ENCODE measurements at places on chromosomes 6 and 20.

- DNase-seq: no peak
Observed at GRCh38 chr6:47009583-47009982, 32.5 kb downstream of the ADGRF1 start.

DNA sequence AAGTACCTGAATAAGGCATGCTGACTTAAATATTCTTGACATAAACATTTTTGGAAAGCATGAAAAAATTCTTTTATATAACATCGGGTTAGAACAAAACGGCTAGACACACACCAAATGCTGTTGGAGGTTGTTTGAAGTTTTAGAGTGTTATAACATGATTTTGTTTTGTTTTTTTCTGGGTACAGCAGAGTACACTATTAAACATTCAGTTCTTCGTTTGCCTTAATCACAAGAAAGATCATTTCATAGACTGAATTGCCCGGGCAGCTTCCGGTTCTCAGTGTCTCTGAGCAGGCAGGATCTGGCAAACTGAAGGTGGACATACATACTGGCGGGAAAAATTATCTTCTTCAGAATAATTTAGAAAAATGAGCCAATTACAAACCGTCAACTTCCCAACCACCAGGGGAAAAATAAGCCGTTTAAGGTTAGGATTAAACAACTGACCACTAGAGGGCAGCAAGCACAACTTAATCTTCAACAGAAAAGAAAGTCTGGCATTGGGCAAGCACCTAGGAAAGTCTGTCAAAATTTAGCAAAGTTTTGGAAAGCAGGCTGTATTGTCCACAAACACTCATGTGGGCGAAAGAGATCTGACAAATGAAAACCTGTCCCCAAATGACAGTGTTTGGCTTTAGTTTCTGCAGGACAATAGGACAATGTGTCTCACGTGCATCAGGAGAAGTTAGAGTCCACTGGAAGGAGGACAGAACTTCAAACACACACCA is 15.0 kb downstream of the ZNF217 start:
- no peak for DNase-seq

- DNase-seq: no peak
Observed at GRCh38 chr6:22709803-22710202, 140.4 kb downstream of the HDGFL1 start.

DNA sequence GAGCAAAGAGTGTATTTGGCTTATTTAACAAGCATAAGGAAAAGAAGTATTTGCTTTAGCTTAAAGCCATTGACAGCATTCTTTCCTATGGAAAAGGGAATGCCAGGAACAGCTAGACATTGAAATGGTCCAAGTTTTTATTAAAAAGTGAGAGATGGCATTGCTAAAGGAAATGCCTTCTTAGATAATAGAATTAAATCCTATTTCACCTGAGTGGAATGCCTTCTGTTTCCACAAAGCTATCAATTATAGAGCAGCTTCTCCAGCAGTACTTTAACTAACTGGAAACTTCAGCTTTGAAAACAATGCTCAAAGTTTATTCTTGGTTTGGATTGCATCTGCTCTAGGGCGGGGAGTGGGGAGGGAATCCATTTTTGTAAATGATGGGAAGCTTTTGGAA is 85.1 kb upstream of the CNKSR3 start:
- DNase-seq: no peak

- DNase-seq: no peak
Observed at GRCh38 chr6:154468760-154469159, 41.7 kb downstream of the CNKSR3 start.

- DNase-seq: no peak
Observed at GRCh38 chr6:21478883-21479539, 114.5 kb upstream of the SOX4 start.

- no peak for DNase-seq
Observed at GRCh38 chr20:33657704-33658095, 4.4 kb upstream of the C20orf144 start.

DNA sequence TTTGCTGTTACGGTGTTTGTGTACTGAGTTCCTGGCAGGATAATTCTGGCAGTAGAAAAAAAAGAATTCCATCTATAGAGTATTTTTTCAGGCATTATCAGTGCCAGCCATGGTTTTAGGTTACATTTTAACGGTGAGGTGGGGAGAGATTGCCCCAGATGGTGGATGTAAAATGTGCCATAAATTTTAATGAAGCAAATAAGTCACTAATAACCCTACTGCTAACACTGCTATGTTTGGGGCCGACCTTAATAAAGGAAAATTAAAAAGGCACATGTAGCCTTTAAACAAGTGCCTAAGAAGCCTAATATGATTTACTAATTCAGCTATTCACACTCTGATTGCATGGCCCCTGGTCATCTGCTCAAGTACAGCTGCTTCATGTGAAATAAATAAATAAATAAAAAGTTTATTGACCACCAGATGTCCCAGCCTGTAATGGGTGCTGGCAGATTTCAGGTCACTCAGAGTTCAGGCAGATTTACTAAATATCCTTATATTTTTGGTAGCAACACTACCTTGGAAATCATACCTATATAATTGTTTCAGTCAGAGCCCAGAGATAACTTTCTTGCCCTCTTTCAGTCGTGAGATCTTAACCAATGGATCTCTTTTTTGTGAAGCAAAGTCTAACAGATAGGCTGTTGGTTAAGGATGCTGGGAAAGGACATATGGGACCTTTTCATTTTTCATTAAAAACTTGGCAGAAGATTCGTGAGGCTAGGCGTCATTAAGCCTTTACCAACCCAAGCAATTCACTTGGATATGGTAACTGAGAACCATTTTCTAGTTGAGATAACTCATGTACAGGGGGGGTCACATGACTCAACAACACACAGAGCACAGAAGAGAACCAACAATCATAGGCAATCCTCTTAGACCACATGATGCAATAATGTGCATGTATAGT is 495.0 kb upstream of the NRSN1 start:
- no peak for DNase-seq

DNA sequence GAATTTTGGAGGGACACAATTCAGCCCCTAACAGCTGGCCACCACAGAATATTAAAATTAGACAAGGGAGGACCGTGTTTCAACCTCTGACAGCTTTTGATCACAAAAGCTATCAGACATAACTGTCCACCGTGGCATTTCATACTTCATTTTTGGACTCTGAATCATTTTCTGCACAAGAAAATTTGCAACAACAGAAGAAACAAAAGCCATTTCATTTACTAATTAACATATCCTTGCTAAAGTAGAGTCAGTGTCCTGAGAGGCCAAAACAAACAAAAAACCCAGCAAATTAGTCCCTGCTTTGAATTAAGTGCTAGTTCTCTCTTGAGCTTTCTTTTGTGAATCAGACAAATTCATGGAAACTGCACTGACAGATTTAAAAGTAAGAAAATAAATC is 17.6 kb upstream of the COL12A1 start:
- DNase-seq: no peak

DNA sequence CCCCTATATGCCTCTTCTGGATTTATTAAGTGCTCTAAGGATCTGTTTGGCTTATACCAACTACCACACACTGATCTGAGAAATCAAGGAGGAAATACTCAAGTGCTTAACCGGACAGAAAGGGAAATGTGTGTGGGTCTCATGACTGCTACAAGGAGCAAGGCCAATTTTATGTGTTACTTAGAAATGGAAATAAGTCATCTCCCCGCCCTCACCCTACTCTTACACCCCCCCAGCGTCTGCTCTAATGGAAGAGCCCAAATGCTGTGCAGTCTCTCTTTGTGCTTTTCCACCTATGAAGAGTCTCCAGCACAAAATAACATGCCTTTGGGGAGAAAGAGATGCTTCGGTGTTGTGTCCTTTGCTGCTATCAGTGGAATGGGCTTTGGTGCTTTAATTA is 428.8 kb upstream of the ARID1B start:
- DNase-seq: no peak

- DNase-seq: no peak
Observed at GRCh38 chr6:5645328-5646290, 361.1 kb downstream of the NRN1 start.

DNA sequence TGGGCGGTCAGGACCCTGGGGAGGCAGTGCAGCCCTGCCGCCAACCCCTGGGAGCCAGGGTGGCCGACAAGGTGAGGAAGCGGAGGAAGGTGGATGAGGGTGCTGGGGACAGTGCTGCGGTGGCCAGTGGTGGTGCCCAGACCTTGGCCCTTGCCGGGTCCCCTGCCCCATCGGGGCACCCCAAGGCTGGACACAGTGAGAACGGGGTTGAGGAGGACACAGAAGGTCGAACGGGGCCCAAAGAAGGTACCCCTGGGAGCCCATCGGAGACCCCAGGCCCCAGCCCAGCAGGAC is 4.0 kb upstream of the COL9A3 start:
- DNase-seq: no peak

DNA sequence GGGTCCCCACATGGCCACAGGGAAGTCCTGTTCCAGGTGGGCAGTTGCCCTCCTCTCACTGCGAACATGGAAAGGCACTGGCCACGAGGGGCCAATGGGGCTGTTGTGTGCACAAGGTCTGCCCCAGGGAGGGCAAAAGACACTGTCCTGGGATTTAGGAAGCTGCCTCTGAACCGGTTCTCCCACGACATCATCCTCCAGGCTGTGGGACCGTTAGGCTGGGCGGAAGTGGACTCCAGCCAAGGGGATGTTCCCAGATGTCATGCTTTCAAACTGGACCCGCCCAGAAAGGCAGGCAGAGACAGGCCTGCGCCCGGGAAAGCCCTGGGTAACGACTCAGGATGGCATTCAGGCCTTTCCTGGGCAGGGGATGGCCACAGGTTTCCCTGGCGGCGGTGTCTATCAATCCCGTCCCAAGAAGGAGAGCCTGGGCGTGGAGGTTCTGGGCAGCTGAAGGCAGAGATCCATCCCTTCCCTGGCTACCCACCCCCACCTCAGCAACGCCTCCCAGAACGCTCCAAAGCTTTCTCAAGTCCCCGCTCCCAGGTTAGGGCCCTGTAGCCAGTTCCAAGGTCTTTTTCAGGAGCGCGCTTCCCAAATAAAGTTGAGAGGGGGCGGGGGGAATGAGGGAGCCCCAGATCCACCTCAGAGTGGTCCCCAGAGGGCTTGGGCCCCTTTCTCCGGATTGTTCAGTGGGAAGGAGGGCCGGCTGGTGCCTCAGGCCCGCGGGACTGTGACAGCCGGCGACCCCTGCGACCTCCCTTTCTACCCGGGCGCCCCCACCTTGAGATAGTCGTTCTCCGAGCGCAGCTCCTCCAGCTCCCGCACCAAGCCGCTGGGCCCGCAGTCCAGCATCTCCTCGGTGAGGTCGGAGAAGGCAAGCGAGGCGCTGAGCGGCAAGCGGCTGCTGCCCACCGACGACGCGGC is 13.8 kb upstream of the TLDC2 start:
- DNase-seq: no peak

- DNase-seq: no peak
Observed at GRCh38 chr6:131683479-131683878, 17.7 kb downstream of the OR2A4 start.

GRCh38 chr20:8376940-8377339 is 244.9 kb downstream of the PLCB1 start:
- DNase-seq: no peak

GRCh38 chr6:115896538-115897129 is 164.1 kb downstream of the FRK start:
- no peak for DNase-seq

DNA sequence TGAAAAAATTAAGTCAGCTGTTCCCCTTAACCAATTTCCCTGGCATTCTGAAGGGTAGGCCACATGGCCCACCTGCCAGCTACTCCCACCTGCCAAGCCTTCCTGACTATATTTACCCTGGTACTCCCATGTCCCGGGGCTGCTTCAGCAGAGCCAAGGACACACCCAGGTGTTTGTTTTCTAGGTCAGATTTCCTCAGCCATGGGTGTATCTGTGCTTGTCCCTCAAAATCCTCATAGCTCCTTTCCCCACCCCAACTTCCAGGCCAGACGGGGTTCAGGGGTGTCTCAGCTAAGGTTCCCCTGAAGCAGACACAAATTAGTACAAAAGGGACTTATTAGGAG is 139.4 kb upstream of the CDYL start:
- DNase-seq: no peak

DNA sequence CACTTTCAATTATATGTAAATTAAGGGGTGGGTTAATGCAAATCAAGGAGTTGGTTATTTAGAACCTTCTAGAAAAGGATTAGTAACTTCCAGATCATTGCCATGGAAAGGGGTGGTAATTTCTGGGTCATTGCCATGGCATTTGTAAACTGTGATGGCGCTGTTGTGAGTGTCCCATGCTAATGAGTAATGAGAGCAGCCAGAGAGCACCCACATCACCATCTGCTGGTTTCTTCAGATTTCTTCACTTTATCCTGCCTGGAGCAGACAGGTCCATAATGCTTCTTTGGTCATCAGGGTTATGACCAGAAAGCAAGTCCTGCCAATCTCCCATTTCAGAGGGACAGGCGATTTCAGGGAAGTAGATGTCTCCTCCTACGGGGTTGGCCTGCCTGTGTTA is 311.3 kb upstream of the CNR1 start:
- DNase-seq: no peak

DNA sequence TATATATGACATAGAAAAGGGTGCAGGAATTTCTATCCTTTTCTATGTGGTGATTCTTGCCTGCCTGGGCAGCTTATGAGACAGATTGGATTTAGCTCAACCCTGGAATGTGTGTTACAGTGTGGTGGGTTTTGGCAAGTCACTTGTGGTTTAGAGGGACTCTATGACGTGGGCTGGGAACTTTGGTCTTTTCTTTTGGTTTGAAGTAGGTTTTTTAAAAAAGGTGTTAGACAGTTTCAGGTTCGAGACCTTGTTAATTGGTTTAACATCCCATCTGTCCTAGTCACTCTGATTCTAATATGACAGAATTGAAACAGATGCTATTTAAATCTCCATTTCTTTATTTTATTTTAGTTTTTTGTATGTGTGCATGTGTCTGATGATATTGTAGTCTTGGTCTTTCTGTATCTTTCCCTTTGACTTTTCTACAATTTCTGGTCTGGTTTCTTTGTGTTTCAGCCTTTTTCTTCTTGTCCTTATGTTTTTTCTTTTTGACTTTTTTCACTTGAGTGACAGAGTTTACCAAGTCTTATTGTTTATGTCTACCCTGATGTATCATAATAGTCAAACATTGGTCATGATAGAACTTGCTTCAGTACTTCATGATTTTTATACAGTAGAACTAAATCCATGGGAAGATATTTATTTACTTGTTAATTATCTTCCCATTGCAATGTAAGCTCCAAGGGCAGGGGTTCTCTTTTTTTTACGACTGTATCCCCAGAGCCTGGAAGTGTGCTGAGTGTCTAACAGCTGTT is 174.3 kb downstream of the CDKAL1 start:
- DNase-seq: no peak

GRCh38 chr20:31538326-31538725 is 24.1 kb downstream of the HM13 start:
- DNase-seq: no peak

DNA sequence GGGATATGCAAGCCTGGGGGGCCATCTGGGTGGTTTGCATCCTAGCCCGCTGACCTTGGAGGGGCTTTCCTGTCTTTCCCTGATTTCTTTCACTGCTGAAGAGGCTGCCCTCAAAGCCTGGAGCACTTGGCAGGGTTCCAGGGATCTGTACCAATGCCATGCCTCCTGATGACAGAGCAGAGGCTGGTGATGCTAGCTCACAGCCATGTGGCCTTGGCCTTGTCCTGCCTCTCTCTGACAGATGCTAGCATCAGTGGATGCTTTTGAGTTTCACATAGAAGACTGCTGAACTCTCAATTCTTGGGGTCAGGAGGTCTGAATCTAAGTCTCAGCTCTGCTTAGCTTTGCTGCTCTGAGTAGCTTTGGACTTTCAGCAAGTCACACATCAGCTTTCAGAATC is 21.9 kb upstream of the RREB1 start:
- DNase-seq: no peak

- DNase-seq: no peak
Observed at GRCh38 chr6:76742919-76743318, 670.5 kb upstream of the IMPG1 start.
